ENCODE measurements at places on chromosomes 16 and 17.

DNA sequence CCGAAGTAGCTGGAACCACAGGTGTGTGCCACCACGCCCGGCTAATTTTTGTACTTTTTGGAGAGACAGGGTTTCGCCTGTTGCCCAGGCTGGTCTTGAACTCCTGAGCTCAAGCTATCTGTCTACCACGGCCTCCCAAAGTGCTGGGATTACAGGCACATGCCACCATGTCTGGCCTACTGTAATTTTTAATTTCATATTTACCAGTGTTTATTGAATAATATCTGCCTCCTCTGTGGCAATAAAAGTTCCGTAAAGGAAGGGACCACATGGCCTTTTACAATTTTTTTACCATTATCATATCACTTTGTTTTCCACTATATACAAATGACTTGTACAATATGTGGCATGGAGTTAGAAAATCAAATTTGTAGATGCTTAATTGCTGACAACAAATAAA lies 7.8 kb downstream of the USP31 start:
- no peak for DNase-seq

GRCh38 chr17:50620237-50620636 lies 14.4 kb upstream of the ABCC3 start:
- DNase-seq, result no peak

DNA sequence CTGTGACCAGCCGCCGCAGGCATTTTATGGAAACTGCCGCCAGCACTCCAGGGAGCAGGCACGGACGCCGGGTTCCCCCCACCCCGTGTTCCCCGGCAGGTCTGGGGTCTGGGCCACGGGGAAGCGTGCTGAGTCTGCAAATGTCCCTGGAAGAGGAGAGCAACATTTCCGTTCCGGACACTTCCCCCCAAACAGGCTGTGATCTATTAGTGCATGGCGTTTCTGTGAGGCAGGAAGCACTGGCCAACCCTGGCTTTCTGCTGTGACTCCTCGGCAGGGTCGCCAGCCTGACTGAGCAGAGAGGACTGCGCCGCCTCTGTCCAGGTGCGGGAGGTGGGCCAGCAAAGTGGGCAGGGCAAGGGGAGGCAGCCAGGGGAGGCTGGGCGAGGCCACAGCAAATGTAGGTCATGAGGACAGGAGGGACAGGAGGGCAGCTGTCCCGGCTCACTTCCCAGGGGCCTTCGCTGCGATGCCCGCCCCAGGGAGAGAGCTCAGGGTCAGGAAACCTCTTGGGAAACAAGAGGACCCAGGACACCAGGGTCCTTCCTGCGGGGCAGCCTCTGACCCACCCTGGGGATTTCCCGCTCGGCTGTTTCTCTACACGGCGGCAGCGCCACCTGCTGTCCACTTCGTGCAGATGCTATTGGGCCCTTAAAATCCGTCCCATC lies 9.5 kb downstream of the FOXF1 start:
- DNase-seq, result peak; percentile 37

DNA sequence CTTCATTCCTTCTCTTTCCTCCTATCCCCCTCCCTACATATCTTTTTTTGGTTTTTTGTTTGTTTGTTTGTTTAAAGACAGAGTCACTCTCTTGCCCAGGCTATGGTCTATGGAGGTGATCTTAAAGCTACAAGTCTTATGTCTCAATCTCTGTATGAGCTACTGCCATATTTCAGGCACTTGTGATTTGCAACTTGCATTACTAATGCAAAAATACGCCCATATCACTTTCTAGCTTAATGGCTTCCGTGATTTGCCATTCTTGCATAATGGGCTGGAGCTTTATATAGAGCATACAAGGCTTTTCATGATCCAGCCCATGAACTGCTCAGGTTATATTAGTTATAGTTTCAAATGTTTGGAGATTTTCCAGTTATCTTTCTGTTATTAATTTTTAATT lies 7.5 kb downstream of the CFAP97D1 start:
- DNase-seq, result no peak

DNA sequence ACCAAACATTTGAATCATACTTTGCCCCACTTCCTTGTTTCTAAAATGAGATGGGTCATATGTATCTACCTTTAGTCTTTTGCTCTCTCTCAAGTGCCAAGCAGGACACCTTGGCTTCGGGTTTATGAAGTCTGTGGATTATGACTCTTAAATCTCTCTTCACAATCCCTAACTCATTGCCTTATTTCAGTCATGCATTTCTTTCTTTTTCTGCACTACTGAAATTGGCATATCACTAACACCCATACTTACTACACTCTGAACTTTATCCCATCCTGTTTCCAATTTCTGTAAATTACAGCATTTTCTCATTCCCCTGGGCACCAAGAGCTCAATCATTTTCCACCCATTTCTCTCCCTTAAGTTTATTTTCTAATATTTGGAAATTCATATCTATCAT lies 42.0 kb downstream of the ABCA9 start:
- DNase-seq, result no peak

DNA sequence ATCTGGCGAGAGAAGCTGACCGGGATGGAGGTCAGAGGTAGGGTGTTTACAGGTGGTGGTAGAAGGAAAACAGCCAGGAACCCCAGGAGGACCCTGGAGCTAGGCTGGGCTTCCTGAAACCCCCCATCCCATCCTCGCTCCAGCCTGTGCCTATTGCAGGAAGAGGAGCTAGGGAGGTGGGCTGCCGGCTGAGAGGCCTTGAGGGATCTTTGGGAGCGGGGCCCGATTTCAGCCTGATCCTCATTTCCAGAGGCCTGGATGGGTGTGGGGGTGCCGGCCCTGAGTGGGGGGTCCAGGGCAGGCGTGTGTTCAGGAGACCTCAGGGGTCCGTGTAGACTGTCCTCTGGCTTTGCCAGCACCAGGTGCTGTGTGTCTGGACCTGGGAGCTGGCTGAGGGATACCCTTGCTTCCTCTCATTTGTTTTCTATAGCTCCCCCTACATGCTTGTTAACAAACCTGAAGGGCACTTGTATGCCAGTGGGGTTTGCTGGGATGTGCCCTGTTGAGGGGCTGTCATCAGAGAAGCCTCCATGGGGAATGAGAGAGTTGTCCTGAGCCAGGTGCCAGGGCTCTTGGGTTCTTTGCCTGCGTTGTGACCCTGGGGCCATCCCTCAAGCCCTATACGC lies 18.9 kb upstream of the RAP1GAP2 start:
- peak; percentile 57 for DNase-seq

All from DMS79 treated with DMSO at 0.1 percent for 48 hours (cell line).